ENCODE measurements at places on chromosomes 11 and 22.

DNA sequence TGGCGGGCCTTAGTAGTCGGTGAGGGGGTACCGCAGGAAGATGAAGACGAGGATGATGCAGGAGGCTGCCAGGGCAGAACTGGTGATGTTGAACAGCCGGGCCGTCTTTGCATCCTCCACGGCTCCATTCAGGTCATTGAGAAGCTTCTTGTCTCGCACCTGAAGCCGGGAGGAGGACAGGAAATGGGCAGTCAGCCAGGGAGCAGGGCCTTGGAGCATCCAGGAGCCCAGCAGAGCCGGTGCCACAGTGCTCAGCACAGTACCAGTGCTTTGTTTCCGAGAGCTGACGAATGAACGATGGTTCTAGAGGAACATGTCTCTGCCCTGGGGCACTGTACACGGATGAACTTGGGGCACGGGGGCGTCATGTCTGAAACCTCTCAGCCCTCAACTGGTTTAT is 15.1 kb downstream of the IFITM10 start:
- no peak for DNase-seq

GRCh38 chr22:48342016-48342415 is 1485.7 kb downstream of the BRD1 start:
- no peak for DNase-seq

- DNase-seq: no peak
Observed at GRCh38 chr11:77082838-77083565, 16.2 kb downstream of the CAPN5 start.

GRCh38 chr11:58907780-58908179 is 31.5 kb upstream of the GLYATL1 start:
- DNase-seq: no peak

- DNase-seq: no peak
Observed at GRCh38 chr11:10641912-10642697, 51.5 kb downstream of the IRAG1 start.
